ENCODE measurements at places on chromosomes 13 and 19.

- peak; percentile 35 for DNase-seq
Measured at GRCh38 chr19:29587518-29587986, 18.5 kb upstream of the POP4 start.

- no peak for DNase-seq
Measured at GRCh38 chr19:53246498-53246897, 8.2 kb downstream of the ZNF677 start.

- no peak for DNase-seq
Measured at GRCh38 chr19:16860118-16860517, 28.7 kb upstream of the F2RL3 start.

GRCh38 chr19:45173816-45174215 lies 4.2 kb downstream of the TRAPPC6A start:
- DNase-seq, result no peak

DNA sequence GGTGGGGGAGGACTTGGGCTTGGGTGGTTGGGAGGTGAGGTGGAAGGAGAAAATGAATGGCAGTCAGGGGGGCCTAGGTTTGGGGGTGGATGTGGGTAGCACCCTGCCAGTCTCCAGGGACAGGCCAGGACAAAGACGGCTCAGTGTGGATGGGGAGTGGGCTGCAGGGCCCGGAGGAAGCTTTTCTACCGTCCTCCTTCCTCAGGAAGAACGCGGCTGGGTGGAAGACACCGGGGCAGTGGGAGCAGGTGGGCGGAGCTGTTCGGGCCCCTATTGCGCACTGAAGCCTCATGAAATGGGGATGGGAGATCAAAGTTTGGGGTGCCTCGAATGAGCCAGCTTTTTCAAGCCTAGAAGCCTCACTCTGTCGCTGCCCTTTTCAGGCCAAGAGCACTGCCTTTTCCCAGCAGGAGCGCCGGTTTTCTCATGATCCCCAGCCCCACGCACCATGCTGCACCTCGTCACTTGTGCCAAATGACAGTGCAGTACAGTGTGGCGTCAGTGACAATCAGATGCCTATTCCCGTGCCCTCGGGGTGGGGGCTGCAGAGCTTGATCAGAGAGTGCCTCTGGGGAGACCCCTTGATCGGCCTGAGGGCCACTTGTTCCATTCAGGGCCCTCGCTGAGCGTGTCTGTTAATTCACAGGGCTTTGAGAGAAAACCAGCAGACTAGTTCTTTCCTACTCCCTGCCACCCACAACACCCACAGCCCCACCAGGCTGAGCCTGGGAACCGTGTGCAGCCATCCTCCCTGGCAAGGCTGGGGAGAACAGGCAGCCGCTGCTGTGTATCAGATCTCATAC lies 1.5 kb downstream of the CALM3 start:
- no peak for DNase-seq

GRCh38 chr13:85693889-85694511 lies 105.2 kb downstream of the SLITRK6 start:
- no peak for DNase-seq

GRCh38 chr13:46799139-46799538 lies 2.2 kb upstream of the ESD start:
- DNase-seq, result no peak

GRCh38 chr13:75861786-75862185 lies 225.7 kb downstream of the LMO7 start:
- DNase-seq, result no peak

DNA sequence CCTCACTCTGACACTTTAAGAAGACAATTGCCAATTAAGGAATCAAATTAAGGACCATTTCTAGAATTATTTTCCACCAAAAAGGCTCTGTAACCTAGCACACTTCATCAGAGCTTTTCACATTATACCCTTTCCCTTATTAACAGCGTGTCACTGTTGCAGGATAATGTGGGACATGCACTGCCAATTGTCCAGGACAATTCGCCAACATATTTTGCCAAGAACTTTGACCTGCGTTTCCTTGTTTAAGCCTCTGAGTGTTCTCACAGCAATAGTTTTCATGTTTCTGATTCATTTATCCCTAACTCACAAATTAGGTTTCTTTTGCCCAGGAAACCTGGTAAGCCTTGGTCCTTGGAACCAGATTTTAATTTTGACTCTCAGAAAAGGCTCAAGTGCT lies 13.3 kb downstream of the COL4A1 start:
- no peak for DNase-seq

GRCh38 chr19:34275705-34276104 lies 21.4 kb downstream of the GARRE1 start:
- DNase-seq, result no peak

DNA sequence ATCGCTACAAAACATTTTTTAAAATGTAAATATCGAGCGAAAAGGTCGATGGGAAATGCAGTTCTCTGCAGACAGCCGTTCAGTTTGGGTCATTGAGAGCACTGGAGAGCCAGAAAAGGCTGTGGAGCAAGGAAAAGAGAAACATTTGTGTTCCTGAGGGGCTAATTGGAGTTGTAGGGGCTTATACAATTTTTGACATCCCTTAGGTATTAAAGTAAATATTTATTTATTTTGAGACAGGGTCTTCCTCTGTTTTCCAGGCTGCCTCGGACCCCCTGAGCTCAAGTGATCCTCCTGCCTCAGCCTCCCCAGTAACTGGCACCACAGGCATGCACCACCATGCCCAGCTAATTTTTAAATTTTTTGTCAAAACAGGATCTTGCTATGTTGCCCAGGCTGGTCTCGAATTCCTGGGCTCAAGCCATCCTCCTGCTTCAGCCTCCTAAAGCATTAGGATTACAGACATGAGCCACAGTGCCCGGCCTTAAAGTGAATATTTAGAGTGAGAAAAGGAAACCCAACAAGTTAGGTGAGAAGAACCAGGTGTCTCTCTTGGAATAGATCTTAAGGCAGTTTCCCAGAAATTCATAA lies 825 bp upstream of the YIF1B start:
- DNase-seq, result no peak

- DNase-seq, result no peak
Measured at GRCh38 chr19:2678044-2678671, 24.3 kb downstream of the GNG7 start.

- DNase-seq, result no peak
Measured at GRCh38 chr19:42872608-42873007, 6.9 kb downstream of the PSG1 start.

- DNase-seq, result no peak
Measured at GRCh38 chr13:106981051-106981450, 413.1 kb upstream of the ARGLU1 start.

GRCh38 chr19:39409208-39410016 lies 2.8 kb downstream of the ZFP36 start:
- DNase-seq, result peak; percentile 86

GRCh38 chr13:29920025-29920643 lies 69.7 kb upstream of the UBL3 start:
- no peak for DNase-seq

DNA sequence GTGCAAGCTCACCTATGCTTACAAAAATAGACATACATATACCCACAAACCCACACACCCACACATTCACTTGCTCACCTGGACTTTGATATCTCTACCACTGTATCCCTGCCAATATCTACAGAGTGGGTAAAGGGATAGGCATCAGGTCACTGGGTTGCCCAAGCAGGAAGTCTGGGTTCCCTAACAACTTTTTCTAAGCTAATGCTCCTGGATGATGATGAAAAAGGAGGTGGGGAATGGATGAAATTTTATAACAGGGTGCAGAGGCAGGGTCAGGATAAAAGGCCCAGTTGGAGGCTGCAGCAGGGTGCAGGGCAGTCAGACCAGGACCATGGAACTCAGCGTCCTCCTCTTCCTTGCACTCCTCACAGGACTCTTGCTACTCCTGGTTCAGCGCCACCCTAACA lies at the start of gene CYP2B6:
Gene CYP2B6, plus strand, starts transcription at position 311 of the 410 bp plus-strand sequence. Its CDS starts 24 bp downstream, at position 335.
- no peak for DNase-seq

GRCh38 chr19:6278740-6279619 lies 795 bp downstream of the MLLT1 start:
- DNase-seq, result no peak

- no peak for DNase-seq
Measured at GRCh38 chr13:41384749-41385503, 72.4 kb upstream of the RGCC start.

DNA sequence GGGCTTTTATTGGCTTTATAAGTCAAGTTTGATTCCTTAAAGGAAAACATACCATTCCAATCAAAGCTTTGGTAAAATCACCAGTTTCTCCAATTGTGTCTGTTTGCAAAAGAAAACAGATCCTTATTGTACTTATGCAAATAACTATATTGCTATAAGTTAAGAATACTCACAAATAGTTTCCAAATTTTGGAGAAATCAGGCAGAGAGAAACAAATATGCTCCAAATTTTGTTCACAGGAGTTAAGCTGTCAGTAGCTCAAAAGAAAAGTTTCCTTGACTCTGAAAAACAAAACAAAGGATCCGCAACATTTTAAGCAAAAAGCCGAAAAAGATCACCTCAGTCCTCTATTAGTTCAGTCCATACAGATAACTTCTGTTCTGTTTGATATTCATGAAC lies 19.2 kb upstream of the IGFL4 start:
- DNase-seq, result no peak

DNA sequence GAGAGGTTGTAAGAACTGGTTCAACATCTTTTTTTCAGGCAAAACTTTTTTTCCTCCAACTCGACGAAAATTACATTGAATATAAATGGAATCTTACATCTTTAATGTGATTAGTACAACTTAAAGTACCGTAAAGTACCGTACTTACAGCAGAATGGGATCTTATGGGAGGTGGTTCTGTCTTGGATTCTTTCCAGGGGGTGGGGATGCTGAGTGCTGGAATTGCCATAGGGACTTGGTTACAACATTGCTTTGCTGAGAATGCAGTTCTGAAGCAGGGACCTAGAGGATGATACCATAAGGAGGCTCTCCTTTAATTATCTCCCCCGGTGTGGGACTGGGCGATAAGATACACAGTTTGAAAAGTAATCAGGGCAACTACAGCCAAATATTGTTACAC lies 186.4 kb downstream of the KLF5 start:
- DNase-seq, result no peak

- DNase-seq, result no peak
Measured at GRCh38 chr19:2488942-2489731, 13.2 kb downstream of the GADD45B start.

DNA sequence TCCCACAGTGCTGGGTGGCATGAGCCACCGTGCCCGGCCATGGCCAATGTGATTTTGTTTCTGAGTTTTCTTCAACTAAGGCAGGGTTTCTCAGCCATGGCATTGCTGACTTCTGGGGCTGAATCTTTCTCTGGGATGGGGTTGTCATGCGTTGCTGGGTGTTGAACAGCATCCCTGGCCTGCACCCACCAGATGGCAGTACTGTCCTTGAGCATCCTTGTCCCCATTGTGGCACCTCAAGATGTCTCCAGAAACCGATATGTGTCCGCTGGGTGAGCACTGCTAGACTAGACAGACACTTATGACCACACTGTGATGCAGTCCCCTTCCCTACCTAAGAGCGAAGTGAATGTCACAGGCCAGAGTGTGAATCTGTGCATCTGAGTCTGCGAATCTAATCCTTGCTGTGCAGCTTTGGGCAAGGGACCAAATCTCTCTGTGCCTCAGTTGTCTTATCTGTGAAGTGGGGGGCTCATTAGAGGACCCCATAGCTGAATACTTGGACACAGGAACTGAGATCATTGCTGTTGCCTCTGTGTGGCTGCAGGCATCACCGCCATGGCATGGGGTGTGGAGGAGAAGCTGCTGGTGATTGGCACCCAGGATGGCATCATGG lies 50.3 kb upstream of the SIN3B start:
- DNase-seq, result peak; percentile 9

DNA sequence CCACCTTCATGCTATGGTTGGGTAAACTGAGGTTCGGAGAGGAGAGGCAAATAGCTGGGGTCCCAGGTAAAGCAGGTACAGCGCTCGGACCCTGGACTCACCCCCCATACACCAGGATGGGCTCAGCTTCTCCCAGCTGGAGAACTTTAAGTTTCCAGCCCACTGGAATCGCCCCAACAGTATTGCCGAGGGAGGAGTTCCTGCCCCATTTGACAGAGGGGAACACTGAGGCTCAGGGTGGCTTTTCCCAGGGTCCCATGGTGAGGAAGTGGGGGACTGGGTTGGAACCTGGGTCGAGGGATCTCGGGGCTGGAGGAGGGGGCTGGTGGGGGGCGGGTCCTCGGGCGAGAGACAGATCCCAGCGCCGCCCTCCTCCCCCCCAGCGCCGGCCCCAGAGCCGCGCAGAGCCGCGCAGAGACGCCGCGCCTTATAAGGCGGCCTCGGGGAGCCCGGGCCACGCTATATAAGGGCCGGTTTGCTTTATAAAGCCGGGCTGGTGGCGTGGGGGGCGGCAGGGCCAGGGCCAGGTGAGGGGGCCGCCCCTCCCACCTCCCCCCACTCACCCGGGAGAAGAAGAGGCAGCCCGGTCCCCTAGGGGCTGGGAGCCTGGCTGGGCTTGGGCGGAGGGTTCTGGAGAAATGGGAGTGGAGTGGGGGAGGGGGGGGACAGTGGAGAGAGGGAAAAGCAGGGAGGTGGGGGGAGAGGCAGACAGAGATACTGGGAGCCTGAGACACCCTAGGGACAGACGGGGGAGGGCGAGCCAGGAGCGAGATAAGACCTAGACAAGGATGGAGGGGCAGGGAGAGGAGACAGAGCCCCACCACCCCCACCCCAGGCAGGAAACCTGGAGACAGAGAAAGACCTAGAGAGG lies 1.1 kb downstream of the CNN1 start:
- DNase-seq, result no peak

- no peak for DNase-seq
Measured at GRCh38 chr19:29381353-29382203, 144.2 kb upstream of the VSTM2B start.

- no peak for DNase-seq
Measured at GRCh38 chr19:48350856-48351255, 12.9 kb downstream of the TMEM143 start.

- DNase-seq, result no peak
Measured at GRCh38 chr19:51161266-51161665, 19.2 kb downstream of the SIGLEC7 start.

- no peak for DNase-seq
Measured at GRCh38 chr19:52735734-52736133, 890 bp upstream of the ZNF611 start.

- DNase-seq, result no peak
Measured at GRCh38 chr19:10454267-10454666, 33.9 kb downstream of the PDE4A start.

GRCh38 chr13:105848494-105848893 lies 687.0 kb downstream of the EFNB2 start:
- DNase-seq, result no peak

DNA sequence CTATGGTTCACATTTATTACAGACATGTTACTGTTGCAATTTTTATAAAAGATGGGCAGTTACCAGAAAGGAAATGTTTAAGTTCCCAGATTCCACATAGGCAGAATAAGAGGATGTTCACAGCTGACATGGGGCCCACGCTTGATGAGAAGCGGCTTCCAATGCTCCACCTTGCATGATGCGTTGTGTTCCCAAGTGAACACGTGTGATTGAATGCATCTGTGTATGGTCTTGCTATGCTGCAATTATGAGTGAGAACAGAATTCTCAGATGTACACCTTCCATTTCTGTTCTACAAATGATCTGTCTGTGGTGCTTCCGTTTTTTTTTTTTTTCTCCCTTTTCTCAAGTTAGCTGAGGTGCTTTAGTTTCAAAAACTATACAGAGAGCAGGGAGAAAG lies 15.5 kb downstream of the UPF3A start:
- no peak for DNase-seq

Data from stimulated activated CD8-positive, alpha-beta memory T cell treated with anti-CD3 and anti-CD28 coated beads, Interleukin-4, amount 100 ng/mL, for 1 hour (primary cell).